NCI-H69 (cell line): ENCODE measurements at places on chromosomes 5 and 9.

DNA sequence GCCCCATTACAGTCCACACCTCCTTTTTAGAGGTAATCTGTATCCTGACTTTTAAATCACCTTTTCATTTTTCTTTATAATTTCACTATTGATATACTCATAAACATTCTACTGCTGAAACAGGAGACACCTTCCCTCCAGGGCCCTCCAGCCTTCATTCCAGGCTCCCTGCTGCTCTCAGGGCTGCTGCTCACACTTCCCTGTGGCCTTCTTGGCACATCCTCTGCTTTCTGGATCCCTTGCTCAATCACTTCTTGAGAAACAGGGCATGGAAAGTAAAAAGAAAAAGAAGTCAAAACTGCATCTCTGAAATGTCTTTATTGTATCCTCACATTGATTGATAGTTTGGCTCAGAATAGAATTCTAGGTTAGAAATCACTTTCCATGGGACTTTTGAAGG lies 19.3 kb upstream of the WNT8A start:
- peak; percentile 15 for DNase-seq

DNA sequence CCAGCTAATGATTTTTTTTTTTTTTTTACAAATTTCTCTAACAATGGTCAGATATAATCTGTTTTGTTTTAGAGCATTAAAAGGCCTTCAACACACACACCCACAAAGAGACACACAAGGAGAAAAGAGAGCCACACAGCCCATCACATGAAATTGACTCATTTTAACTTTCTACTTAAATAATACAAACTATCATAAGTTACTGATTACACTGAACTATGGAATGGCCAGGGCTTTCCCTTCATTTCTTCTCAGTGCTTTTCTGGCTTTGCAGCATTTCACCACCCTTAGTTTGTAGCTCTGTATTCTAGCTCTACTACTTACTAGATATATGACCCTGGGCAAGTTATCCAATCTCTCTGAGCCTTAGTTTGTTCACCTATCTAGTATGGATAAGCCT lies 13.2 kb downstream of the REEP5 start:
- no peak for DNase-seq

DNA sequence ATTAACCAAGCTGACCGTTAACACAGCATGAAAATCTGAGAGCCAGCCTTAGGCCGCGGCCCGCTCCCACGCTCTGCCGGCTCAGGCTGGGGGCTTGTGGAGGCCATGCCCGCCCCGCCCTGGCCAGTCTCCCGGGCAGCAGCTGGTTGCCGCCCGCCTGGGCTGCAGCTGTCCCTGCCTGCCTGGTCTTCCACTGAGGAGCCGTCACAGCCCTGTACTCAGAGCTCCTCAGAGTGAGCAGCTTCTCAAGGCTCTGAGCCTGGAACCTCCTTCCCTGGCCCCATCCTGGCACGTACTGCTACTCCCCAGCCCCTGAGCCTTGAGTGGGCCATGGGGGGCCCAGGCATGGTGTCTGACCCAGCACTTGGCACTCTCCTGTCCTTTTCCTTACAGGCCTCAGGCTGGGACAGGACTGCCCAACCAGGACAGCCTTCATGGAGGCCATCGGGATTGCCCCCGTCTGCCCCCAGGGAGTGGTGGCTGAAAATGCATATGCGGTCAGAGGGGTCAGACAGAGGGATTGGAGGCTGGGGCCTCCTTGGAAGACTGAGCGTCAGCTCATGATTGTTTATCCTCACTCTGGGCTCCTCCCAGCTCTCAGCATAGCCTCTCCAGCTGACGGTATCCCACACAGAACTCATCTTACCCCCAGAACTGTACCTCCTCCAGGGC lies 11.9 kb downstream of the FGFR4 start:
- DNase-seq: peak; percentile 51

GRCh38 chr5:95735406-95735805 lies 4.3 kb downstream of the RHOBTB3 start:
- no peak for DNase-seq

GRCh38 chr5:42490831-42491230 lies 67.6 kb downstream of the GHR start:
- DNase-seq: no peak

- no peak for DNase-seq
Observed at GRCh38 chr5:116859666-116860320, 285.2 kb upstream of the SEMA6A start.

DNA sequence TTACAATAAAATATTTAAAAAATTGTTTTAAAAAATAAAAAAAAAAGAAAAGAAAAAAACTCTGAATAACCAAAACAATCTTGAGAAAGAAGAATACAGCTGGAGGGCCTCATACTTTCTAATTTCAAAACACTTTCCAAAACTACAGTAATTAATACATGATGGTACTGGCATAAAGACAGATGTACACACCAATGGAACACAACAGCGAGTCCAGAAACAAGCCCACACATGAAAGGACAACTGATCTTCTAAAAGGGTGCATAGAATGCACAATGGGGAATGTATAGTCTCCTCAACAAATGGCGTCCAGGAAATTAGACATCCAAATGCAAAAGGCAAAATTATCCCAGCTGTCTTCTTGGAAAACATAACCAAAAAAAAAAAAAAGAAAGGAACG lies 99.6 kb downstream of the LURAP1L start:
- no peak for DNase-seq

DNA sequence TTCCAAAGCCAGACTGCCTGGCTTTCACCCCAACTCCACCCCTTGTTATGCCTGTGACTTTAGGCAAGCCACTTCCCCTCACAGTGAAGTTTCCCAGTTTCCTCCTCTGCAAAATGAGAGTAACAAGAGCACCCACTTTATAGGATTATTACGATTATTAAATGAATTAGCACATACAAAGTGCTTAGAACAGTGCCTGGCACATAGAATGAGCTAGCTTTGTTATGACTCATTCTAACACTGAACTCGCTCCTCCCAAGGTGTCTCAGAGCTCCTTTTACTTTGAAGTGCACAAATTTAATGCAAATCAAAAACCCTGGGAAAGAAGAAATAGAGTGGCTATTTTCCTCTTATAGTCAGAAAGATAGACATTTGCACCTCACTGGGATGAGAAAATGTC lies 34.3 kb downstream of the DNAH5 start:
- DNase-seq: no peak

GRCh38 chr9:105459336-105459735 lies 11.5 kb downstream of the FSD1L start:
- no peak for DNase-seq

- DNase-seq: no peak
Observed at GRCh38 chr5:135130261-135131215, 96.5 kb upstream of the PITX1 start.

GRCh38 chr5:125014202-125014601 lies 267.8 kb upstream of the ZNF608 start:
- DNase-seq: peak; percentile 47

GRCh38 chr5:103951776-103952175 lies 389.2 kb upstream of the NUDT12 start:
- peak; percentile 29 for DNase-seq
